T-helper 2 cell treated with Interferon-gamma antibody and Interleukin-4, amounts not matched to agents 5 μg/mL and 100 μg/mL, for 36 hours (primary cell): ENCODE measurements at places on chromosomes 7 and 10.

- DNase-seq: no peak
- no peak overlapping the region for H3K4me3 ChIP-seq
- H3K4me1 ChIP-seq: no peaks in the 10 kb centered on the region
- no peaks in the 10 kb centered on the region for H3K36me3 ChIP-seq
These were observed 160.0 kb upstream of the PCDH15 start for GRCh38 chr10:54961040-54961439.

- H3K27ac ChIP-seq: no peak overlapping the region
- peaks cover 10% of the 10 kb centered on the region for H3K27me3 ChIP-seq
- no peak for DNase-seq
These were observed 162.2 kb upstream of the FAM3C start for GRCh38 chr7:121558288-121558687.

- H3K36me3 ChIP-seq: no peaks in the 10 kb centered on the region
- H3K27me3 ChIP-seq: peaks cover 14% of the 10 kb centered on the region
- H3K27ac ChIP-seq: no peak overlapping the region
- no peaks in the 10 kb centered on the region for H3K4me1 ChIP-seq
- no peak overlapping the region for H3K4me3 ChIP-seq
These were observed 2.8 kb upstream of the TECTB start for GRCh38 chr10:112280205-112280921.

- no peak for DNase-seq
- no peak overlapping the region for H3K27ac ChIP-seq
- no peaks in the 10 kb centered on the region for H3K27me3 ChIP-seq
- no peak overlapping the region for H3K4me3 ChIP-seq
These were observed 275.6 kb upstream of the AOAH start for GRCh38 chr7:36999626-37000485.

DNA sequence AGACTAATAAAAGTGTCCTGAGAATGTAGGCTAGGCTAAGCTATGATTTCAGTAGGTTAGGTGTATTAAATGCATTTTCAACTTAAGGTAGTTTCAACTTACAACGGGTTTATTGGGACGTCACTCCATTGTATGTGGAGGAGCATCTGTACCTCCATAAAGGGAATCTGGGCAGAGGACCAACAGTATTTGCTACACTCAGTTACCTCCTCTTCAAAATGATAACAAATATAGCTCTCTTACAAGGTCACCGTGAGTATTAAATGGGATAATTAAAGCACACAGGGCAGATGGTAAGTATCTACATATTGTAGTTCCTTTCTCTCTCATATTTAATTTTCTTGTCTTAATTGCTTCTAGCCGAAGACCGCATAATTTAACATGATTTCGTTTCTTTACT lies 59.0 kb upstream of the FGL2 start:
- H3K4me1 ChIP-seq: no peaks in the 10 kb centered on the region
- H3K36me3 ChIP-seq: no peaks in the 10 kb centered on the region
- no peaks in the 10 kb centered on the region for H3K27me3 ChIP-seq
- DNase-seq: no peak
- no peak overlapping the region for H3K27ac ChIP-seq

DNA sequence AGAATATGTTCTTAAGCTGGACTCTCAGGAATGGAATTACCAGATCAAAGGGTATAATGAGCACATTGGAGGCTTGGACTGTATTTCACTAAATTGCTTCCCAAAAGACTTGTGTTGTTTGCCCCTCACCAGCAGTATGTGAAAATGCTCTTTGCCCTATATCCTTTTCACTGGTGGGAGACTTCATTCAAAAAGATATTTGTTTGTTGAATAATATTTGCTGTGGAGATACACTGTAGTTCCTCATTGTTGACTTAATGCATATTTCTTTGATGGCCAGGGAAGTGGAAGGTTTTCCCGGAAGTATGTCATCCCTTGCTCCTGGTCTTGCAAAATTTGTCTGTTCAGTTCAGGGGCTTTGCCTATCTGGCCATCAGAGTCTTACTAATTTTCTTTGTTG lies 19.4 kb downstream of the GSTO2 start:
- H3K27me3 ChIP-seq: peaks cover 43% of the 10 kb centered on the region
- H3K27ac ChIP-seq: no peak overlapping the region
- DNase-seq: no peak
- no peaks in the 10 kb centered on the region for H3K36me3 ChIP-seq
- H3K4me1 ChIP-seq: peaks cover 13% of the 10 kb centered on the region
